ENCODE measurements at places on chromosomes 6 and 20. TPM values are rescaled to one million over a fixed set of nuclear protein-coding genes. Genes with fewer than 3 reads are reported as not detected.

DNA sequence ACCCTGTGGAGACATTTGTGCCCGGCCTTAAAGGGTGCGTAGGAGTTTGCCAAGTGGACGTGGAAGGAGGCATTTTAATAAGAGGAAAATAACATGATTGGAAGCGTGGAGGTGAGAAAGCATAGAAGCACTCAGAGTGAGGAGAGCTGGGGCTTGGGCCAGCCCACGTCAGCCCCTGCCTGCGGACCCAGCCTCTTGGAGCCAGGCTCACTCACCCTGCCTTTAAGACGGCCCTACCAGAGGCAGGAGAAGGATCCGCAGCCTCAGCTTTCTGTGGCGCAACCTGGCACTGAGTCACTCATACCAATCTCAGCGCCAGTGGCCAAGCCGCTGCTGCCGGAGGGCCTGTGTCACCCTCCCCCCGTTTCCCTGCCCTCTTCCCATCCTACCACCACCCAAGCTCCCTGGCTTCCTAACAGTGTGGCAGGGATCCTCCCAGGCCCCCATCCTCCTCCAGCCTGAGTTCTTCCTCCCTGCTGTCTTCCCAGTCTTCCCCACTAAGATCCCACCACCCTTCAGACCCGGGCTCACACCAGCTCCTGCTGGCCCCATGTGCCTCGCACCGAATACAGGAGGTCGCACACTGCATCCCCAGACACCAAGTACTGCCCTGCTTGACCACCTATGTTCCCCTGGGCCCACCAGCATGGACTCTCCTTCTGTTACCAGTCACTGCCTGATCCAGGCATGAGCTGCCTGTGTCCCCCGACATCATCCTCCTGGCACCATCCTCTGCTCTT is 285.2 kb downstream of the UST start:
- peak; percentile 96 for DNase-seq
- no peak overlapping the region for H3K4me3 ChIP-seq
- peaks cover 9% of the 10 kb centered on the region for H3K4me1 ChIP-seq
- H3K27me3 ChIP-seq: no peaks in the 10 kb centered on the region
- H3K27ac ChIP-seq: peak overlapping the region; percentile 67
- no peaks in the 10 kb centered on the region for H3K36me3 ChIP-seq

The SCUBE3 gene
- total RNA-seq: under 0.01 TPM

DNA sequence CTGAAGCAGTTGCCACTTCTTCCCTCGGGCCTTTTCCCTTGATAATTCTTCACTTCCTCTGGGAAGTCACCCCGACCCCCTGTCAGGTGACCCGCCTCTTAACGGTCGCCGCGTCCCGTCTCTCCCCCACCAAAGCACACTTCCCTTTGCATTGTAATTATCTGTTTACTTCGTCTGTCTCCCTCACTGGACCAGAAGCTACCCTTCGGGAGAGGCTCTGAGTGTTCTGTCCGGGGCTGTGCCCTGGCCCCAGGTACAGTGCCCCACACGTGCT is 771 bp upstream of the SNAI1 start:
- no peak overlapping the region for H3K27ac ChIP-seq
- H3K36me3 ChIP-seq: peaks cover 7% of the 10 kb centered on the region
- H3K4me1 ChIP-seq: peaks cover 13% of the 10 kb centered on the region
- H3K27me3 ChIP-seq: no peaks in the 10 kb centered on the region

- peaks cover 3% of the 10 kb centered on the region for H3K4me1 ChIP-seq
- no peak overlapping the region for H3K27ac ChIP-seq
- DNase-seq: no peak
Measured at GRCh38 chr6:119073307-119074051, 5.0 kb downstream of the FAM184A start.

The PARD6B gene
- 1.0 TPM for total RNA-seq

- H3K27me3 ChIP-seq: no peaks in the 10 kb centered on the region
- H3K36me3 ChIP-seq: no peaks in the 10 kb centered on the region
- no peaks in the 10 kb centered on the region for H3K4me1 ChIP-seq
- no peak for DNase-seq
Measured at GRCh38 chr6:142027074-142027473, 105.7 kb upstream of the GJE1 start.

GRCh38 chr20:38112930-38113294 is 52.2 kb downstream of the TGM2 start:
- no peak for DNase-seq
- H3K36me3 ChIP-seq: no peaks in the 10 kb centered on the region
- no peaks in the 10 kb centered on the region for H3K27me3 ChIP-seq
- H3K4me3 ChIP-seq: no peak overlapping the region
- no peak overlapping the region for H3K27ac ChIP-seq

DNA sequence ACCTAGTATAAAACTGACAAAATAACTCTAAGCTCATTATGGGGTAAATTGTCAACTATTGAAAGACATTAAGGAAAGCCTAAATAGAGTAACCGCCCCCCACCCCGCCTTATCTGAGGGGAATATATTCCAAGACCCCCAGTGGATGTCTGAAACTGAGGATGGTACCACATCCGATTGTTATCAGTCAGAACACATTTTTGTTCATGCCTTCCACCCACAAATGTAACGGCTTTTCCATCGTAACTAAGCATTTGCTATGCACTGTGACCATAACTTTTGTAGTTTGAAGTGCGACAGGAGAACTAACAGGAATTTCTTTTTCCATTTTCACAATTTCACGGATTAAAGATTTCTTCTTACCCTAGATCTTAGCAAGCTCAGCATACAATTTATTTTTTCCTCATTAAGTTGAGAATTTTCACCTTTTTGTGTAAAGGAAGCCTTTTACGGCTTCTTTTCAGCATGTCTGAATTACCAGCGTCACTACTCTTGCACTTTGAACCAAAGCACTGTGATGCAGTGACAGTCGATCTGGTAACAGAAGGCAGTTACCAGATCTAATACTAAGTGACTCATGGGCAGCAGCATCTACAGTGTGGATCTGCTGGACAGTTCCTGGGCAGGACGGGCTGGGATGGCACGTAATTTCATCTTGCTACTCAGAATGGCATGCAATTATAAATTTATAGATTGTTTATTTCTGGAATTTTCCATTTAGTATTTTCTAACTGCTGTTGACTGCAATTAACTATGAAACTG is 11.8 kb downstream of the CFAP61 start:
- no peak overlapping the region for H3K4me3 ChIP-seq
- H3K27me3 ChIP-seq: no peaks in the 10 kb centered on the region
- no peak overlapping the region for H3K27ac ChIP-seq
- no peaks in the 10 kb centered on the region for H3K4me1 ChIP-seq
- H3K36me3 ChIP-seq: no peaks in the 10 kb centered on the region

The CDC5L gene
- 22.5 TPM for total RNA-seq

- H3K4me3 ChIP-seq: no peak overlapping the region
- H3K27ac ChIP-seq: no peak overlapping the region
- peaks cover 2% of the 10 kb centered on the region for H3K4me1 ChIP-seq
- peak; percentile 12 for DNase-seq
- H3K27me3 ChIP-seq: no peaks in the 10 kb centered on the region
Measured at GRCh38 chr6:105986998-105987397, 99.1 kb upstream of the PRDM1 start.

- no peak overlapping the region for H3K27ac ChIP-seq
- no peaks in the 10 kb centered on the region for H3K4me1 ChIP-seq
- H3K36me3 ChIP-seq: no peaks in the 10 kb centered on the region
- H3K4me3 ChIP-seq: no peak overlapping the region
Measured at GRCh38 chr20:34163307-34163706, 51.3 kb upstream of the EIF2S2 start.

The COL21A1 gene
- 2.3 TPM for total RNA-seq

- H3K4me1 ChIP-seq: no peaks in the 10 kb centered on the region
- DNase-seq: peak; percentile 46
- no peak overlapping the region for H3K27ac ChIP-seq
- H3K36me3 ChIP-seq: no peaks in the 10 kb centered on the region
- H3K27me3 ChIP-seq: no peaks in the 10 kb centered on the region
Measured at GRCh38 chr6:121835662-121836061, 400.2 kb downstream of the GJA1 start.

DNA sequence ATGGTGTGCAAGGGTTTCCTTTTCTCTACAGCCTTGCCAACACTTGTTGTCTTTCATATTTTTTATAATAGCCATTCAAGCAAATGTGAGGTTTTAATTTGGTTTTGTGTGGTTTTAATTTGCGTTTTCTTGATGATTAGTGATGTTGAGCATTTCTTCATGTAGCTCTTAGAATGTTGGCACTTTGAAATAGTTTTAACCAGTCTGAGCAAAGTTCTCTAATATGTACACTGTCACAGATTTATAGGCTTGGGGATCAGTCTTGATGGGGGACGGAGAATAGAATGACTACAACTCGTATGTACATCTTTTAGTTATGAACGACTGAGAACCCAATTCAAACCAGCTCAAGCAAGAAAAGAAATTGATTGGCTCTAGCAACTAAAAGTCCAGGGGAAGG is 1003.1 kb downstream of the KIF16B start:
- no peak overlapping the region for H3K27ac ChIP-seq
- DNase-seq: no peak
- H3K4me3 ChIP-seq: no peak overlapping the region
- H3K27me3 ChIP-seq: no peaks in the 10 kb centered on the region

GRCh38 chr6:151671195-151671594 is 136.3 kb upstream of the ESR1 start:
- DNase-seq: no peak
- H3K4me1 ChIP-seq: no peaks in the 10 kb centered on the region

DNA sequence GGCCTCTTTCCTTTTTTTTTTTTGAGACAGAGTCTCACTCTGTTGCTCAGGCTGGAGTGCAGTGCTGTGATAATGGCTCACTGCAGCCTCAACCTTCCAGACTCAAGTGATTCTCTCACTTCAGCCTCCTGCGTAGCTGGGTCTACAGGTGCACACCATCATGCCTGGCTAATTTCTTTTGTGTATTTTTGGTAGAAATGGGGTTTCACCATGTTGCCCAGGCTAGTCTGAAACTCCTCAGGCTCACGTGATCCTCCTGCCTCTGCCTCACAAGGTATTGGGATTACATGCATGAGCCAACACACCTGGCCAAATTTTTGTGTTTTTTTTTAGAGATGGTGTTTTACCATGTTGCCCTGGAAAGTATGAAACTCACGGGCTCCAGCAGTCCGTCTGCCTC is 29.3 kb downstream of the SRC start:
- DNase-seq: no peak
- no peak overlapping the region for H3K27ac ChIP-seq
- H3K27me3 ChIP-seq: no peaks in the 10 kb centered on the region
- H3K36me3 ChIP-seq: peaks cover 3% of the 10 kb centered on the region

DNA sequence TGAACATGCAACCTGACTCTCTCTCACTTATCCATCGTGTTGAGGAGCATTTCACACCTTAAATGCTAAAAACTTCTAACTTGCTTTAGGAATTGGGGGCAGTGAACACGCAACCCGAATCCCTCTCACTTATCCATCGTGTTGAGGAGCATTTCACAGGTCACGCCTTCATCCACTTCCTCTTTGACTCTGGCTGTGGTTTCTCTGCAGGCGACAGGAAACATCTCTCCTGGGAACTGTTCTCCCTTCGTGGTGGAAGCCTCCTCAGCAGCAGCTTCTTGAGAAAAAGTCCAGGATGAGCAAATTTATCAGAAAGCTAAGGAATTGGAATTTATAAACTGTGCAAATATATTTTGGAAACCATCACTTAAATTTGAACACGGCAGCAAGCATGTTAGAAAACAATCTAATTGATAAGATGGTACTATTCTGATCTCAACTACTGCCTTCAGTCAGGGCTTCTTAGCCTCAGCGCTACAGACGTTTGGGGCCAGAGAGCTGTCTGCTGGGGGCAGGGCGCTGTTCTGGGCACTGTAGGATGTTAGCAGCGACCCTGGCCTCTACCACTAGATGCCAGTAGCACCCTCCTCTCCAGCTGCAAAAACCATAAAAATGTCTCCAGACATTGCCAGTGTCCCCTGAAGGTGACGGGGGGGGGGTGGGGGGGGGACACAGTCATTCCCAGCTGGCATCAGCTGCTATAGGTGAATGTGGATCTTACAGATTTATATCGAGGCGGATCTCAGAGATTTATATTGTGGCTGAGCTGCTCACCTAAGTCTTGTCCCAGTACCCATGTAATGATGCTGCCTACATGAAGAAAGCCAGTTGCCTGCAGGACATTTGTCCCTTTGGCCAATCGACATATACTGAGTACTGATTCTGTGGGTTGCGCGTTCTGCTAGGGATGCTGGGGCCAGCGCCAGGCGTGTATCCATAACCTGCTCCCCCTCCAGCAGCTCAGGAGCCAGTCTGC is 26.2 kb downstream of the CTCFL start:
- H3K4me3 ChIP-seq: no peak overlapping the region
- H3K27me3 ChIP-seq: no peaks in the 10 kb centered on the region
- DNase-seq: peak; percentile 23
- no peak overlapping the region for H3K27ac ChIP-seq
- no peaks in the 10 kb centered on the region for H3K36me3 ChIP-seq

Data from fibroblast of lung (primary cell).